HAP-1 (cell line): ENCODE measurements at places on chromosomes 3 and 15.

GRCh38 chr3:171376596-171376947 is 83.6 kb downstream of the TNIK start:
- no peak for DNase-seq

- DNase-seq = no peak
Measured at GRCh38 chr3:40899286-40899712, 300.0 kb upstream of the CTNNB1 start.

GRCh38 chr3:72185549-72186399 is 400.8 kb upstream of the PROK2 start:
- DNase-seq = no peak

DNA sequence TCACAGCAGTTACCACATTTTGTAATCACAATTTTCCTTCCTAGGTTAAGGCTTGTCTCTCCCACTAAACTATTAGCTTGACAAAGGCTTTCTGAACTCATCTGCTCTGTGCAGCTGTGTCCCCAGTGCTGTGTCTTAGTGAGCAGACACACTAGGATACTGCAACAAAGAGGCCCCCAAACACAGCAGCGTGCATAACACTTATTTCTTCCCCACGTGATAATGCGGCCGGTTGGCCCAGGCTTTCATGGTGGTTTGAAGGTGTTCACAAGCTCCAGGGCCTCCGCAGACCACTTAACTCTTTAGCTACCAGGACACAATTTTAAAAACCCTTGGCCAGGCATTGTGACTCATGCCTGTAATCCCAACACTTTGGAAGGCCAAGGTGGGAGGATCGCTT is 2.2 kb upstream of the HDAC11 start:
- DNase-seq = no peak

GRCh38 chr3:35871009-35871408 is 231.7 kb downstream of the ARPP21 start:
- DNase-seq = no peak

GRCh38 chr3:78823859-78824258 is 943.9 kb downstream of the ROBO1 start:
- no peak for DNase-seq

- DNase-seq = no peak
Measured at GRCh38 chr15:36614016-36614415, 34.6 kb downstream of the CDIN1 start.

DNA sequence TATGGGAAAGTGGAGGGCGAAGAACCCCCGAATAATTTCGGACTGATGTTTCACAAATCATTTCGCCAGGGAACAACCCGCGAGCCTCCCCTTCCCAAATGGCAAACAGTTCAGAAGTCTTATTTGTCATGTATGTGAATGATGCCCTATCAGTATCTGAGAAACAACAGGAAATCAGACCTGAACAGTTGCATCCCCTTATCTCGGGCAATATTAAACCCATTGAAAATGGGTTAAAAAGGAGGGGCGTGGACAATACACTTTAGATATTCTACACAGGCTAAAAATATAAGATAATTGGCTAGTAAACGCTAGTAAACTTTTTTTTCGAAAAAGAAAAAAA is 1003.3 kb upstream of the NR2F2 start:
- DNase-seq = no peak

- no peak for DNase-seq
Measured at GRCh38 chr3:172846103-172846561, 95.6 kb downstream of the ECT2 start.

- no peak for DNase-seq
Measured at GRCh38 chr3:195095035-195095703, 175.8 kb downstream of the XXYLT1 start.

DNA sequence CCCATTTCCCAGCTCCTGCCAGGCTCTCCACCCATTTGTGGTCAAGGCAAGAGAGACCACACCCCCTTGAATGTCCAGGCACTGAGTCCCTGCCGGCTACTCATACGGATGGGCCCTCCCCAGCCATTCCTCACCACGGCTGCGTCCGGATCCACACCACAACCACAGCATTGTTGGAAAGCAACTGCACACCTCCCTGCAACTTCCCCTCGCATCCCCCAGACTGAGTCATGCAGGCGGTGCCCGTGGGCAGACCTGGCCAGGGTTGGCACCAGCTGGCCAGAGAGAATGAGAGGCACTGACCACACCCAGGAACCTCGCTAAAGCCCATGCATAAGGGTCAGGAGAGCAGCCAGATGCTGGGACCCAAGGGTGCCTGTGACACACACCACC is 30.5 kb downstream of the LOXL1 start:
- DNase-seq = no peak

- no peak for DNase-seq
Measured at GRCh38 chr3:23981955-23982354, 36.9 kb downstream of the NR1D2 start.

DNA sequence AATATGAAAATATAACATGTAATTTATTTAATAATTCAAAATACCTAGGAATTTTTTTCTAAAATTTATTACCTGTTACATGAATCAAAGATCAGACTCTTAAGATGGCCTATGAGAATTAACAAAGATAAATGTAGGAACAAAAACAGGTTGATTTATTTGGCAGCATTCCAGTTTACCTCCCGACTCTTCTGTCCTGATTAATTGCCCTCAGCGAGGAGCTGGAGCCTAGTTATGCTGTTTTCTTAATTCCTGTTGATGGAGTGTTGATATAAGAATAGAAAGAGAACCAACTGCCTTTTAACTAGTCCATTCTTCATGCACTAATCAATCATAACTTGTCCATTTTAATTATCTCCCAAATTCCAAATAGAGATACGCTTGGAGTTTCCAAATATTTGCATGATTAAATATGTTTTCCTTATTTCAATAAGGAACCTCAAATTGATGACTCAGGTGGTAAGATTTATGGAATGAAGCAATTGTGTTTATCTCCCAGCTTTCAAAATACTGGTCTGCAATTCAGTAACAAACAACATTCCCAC is 10.6 kb upstream of the CPB1 start:
- no peak for DNase-seq

- peak; percentile 38 for DNase-seq
Measured at GRCh38 chr3:16801698-16802097, 83.1 kb upstream of the PLCL2 start.

DNA sequence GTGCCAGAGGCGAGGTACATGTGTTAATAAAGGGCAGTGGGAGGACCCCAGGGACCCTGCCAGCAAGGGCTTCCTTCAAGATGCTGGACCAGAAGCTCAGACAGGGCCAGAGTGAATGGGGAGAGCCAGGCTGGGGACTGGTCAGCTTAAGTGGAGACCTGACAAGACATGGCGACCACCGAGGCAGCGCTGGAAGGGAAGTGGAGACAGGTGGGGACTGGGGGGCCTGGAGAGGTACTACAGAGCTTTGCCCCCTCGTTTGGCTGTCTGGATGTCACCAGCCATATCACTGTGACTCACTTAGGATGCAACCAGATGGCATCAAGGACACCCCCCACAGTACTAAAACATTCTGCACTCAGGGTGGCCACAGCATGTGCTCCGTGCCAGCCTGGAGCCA is 97.9 kb downstream of the ADCY5 start:
- no peak for DNase-seq

GRCh38 chr3:135057996-135058395 is 262.9 kb downstream of the EPHB1 start:
- no peak for DNase-seq

- DNase-seq = no peak
Measured at GRCh38 chr3:111870620-111871019, 11.6 kb downstream of the PHLDB2 start.

DNA sequence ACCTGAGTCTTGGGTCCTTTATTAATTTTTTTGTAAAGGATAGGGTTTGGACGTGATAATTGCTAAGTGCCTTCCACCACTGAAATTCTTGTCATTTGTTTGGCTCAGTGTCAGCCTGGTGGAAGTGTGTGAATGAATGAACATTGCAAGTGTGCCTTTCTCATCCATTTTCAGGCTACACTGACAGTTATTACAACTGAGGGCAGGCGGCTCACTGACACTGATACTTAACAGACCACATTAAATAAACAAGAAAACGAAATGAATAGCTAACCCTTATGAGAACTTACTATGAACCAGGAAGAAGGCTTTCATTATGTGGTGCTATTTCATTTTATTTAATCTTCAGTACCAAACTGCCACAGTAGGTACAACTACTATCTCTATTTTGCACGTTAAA is 188.8 kb upstream of the CRBN start:
- no peak for DNase-seq

GRCh38 chr3:60325610-60326170 is 925.6 kb downstream of the FHIT start:
- DNase-seq = no peak

DNA sequence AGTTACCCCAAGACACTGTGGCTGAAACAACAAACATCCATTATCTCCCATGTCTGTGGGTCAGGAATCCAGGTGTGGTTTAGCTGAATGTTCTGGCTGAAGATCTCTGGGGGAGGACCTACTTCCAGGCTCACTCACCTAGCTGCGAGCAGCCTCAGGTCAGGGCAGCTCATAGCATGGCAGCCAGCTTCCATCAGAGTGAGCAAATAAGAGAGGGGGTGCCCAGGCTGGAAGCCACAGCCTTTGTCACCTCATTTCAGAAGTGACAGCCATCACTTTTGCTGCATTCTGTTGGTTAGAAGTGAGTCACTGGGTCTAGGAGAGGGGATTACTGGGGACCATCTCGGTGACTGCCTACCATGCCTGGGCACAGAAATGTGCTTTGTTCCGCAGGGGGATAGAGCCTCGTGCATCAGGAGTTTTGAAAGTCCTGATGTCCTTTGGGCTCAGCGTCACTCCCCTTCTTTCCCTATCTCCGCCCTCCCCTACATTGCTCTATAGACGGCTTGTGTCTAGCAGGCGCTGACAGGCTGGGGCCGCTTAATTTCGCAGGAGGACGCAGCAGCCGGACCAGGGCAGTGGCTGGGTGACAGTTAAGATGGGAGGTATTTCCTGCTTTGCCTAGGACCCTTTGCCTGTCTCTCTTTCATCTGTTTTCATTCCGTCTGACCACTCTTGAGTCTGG is 25.4 kb downstream of the TGM4 start:
- DNase-seq = no peak

GRCh38 chr3:30663533-30664241 is 57.3 kb downstream of the TGFBR2 start:
- no peak for DNase-seq

- no peak for DNase-seq
Measured at GRCh38 chr3:87437765-87438164, 161.4 kb upstream of the POU1F1 start.

DNA sequence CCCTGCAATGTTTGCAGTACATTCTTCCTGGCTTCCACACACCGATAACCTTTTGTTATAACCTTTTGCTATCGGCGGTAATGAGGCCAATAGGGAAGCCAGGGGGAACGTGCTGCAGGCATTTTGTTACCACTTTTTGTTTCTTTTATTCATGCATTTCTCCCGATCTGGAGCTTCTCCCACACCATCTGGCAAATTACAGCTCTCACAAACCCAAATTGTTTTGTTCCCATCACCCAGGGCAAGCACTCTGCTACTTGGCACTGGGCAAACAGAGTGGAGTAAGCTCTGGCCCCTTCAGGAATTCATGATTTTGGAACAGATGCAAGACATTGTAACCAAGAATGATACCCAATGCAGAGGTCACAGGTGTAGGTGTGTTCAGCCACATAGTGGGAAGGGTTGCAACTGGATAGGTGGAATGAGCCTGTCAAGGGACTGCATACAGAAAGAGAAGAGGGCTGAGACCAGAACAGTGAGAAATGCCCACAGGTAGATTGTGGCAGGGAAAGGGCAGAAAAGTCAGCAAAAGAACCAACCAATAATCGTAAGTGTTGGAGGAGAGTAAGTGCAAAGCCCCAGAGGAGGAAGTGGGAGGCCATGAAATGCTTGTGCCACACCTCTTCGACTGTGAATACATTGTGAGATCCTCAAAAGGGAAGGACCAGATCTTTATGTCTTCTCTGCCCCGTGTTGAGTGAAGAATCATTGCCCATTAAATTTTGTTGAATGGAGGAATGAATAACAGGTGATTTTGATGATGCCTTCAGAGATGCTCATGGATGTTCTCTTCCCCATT is 45.8 kb downstream of the PARP15 start:
- no peak for DNase-seq

GRCh38 chr3:63557912-63558311 is 94.6 kb upstream of the SNTN start:
- no peak for DNase-seq

GRCh38 chr3:16900779-16901440 is 16.2 kb downstream of the PLCL2 start:
- no peak for DNase-seq

DNA sequence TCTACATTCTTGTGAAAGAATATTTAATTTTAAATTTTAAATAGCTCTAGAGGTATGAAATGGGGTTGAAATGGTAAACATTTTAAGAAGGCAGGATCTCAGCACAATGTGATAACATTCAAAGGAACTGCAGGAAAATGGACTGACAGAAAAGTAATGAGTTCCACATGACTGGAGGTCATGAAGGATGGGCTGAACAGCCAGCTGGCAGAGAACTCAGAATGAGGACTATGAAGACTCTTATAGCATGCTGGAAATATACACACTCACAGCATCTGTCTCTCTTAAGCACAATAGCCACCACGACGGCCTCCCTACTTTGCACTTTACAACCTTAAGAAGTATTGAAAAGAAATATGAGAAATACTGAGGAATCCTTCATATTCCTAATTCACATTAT is 94.7 kb downstream of the TNIK start:
- DNase-seq = no peak

DNA sequence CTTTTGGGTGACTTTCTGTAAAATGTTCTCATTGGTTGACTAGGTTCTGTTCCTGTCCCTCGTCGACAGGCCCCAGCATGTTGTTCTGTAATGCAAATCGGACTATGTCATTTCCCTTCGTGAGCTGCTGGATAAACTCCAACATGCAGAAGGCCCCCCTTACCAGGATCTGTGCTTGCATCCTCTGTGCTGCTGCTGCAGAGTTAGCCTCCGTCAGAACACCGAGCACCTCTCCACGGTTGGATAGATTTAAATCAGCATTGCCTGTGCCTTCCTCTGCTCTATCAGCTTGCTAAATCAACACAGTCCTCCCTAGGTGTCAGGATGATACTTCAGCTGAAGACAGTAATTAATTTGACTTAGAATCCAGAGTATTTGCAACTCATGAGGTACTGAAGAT is 12.7 kb upstream of the MINDY4B start:
- no peak for DNase-seq

GRCh38 chr15:27234593-27234992 is 263.6 kb downstream of the GABRG3 start:
- no peak for DNase-seq

GRCh38 chr3:186299327-186299726 is 62.7 kb downstream of the DGKG start:
- DNase-seq = no peak

GRCh38 chr3:34292605-34293300 is 494.3 kb downstream of the PDCD6IP start:
- no peak for DNase-seq

- DNase-seq = peak; percentile 44
Measured at GRCh38 chr3:196423044-196423781, 9.0 kb downstream of the UBXN7 start.
